ENCODE measurements at places on chromosomes 12 and 14.

GRCh38 chr12:88325076-88325815, 183.1 kb downstream of the TMTC3 start:
- H3K27ac ChIP-seq: peak overlapping the region; percentile 65
- H3K4me1 ChIP-seq: peaks cover 19% of the 10 kb centered on the region
- ATAC-seq: peak; percentile 73
- H3K4me3 ChIP-seq: no peak overlapping the region

GRCh38 chr14:99586761-99587459, 17.1 kb downstream of the CCDC85C start:
- no peaks in the 10 kb centered on the region for H3K27me3 ChIP-seq
- peaks cover 2% of the 10 kb centered on the region for H3K4me1 ChIP-seq
- H3K4me3 ChIP-seq: no peak overlapping the region
- H3K27ac ChIP-seq: peak overlapping the region; percentile 43

DNA sequence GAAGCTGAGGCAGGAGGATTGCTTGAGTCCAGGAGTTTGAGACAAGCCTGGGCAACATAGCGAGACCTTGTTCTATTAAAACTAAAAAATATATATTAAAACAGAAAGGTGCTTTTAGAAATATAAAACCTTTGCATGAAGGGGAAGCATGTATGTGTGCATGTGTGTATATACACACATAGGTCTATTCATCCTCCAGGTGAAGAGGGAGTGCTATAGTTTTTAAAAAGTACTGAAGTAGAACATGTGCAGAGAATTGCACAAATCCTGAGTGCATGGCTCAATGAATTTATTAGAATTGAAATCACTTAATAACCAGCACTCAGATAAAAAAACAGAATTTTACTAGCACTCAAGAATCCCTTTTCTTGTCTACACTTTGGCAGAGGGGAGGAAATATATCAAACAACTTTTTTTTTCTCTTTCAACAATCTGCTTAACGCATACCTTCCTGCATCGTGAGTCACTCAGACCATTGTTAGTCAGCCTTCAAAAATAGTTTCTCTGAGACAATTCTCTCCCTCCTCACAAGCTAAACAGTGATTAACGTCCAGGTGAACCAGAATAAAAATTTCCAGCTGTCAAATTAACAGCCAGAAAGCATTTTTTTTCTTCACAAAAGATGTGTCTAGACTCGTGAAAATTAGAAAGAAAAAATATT, 17.7 kb upstream of the NEDD1 start:
- H3K4me1 ChIP-seq: no peaks in the 10 kb centered on the region
- H3K4me3 ChIP-seq: no peak overlapping the region
- no peak for ATAC-seq
- H3K36me3 ChIP-seq: no peaks in the 10 kb centered on the region
- no peaks in the 10 kb centered on the region for H3K27me3 ChIP-seq

- H3K36me3 ChIP-seq: no peaks in the 10 kb centered on the region
- no peak overlapping the region for H3K4me3 ChIP-seq
- H3K4me1 ChIP-seq: peaks cover 64% of the 10 kb centered on the region
- peaks cover 39% of the 10 kb centered on the region for H3K27me3 ChIP-seq
Observed at GRCh38 chr14:20627346-20628027, 14.0 kb downstream of the OR6S1 start.

DNA sequence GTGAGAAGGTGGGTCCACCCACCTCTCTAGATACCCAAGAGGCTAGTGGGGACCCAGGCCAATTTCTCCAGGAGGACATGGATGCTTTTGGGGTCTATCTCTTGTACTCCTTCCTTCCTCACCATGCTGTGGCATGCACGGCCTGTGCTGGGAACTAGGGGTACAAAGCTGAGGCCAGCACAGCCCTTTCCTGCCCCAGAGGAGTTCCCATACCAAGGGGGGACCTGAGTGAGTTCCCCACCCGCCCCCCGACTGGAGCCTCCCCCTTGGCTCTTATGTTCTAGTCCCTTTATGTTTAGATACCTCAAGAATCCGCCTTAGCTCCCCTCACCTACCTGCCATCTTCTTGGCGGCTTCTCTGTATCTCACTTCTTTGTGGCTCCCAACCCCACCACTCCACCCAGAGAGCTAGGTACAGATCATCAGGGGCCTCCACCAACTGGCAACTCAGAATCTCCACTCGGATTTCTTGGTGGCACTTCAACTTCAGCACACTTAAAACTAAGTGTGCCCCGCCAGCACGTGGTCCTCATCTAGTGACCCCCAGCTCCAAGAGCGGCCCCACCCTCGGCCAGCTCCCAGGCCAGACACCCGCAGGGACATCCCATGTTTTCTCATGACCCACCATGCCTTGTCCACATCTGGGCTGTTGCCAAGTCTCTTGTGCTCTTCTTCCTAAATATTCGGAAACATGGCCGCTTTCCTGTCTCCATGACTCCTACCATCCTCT, 115.2 kb upstream of the RTL1 start:
- peaks cover 15% of the 10 kb centered on the region for H3K27me3 ChIP-seq
- H3K36me3 ChIP-seq: no peaks in the 10 kb centered on the region
- H3K4me1 ChIP-seq: no peaks in the 10 kb centered on the region
- ATAC-seq: no peak
- H3K4me3 ChIP-seq: no peak overlapping the region

GRCh38 chr12:117809509-117809908, 159.3 kb downstream of the KSR2 start:
- no peak overlapping the region for H3K4me3 ChIP-seq
- H3K4me1 ChIP-seq: no peaks in the 10 kb centered on the region
- no peak for ATAC-seq
- peaks cover 50% of the 10 kb centered on the region for H3K27me3 ChIP-seq
- H3K36me3 ChIP-seq: no peaks in the 10 kb centered on the region

DNA sequence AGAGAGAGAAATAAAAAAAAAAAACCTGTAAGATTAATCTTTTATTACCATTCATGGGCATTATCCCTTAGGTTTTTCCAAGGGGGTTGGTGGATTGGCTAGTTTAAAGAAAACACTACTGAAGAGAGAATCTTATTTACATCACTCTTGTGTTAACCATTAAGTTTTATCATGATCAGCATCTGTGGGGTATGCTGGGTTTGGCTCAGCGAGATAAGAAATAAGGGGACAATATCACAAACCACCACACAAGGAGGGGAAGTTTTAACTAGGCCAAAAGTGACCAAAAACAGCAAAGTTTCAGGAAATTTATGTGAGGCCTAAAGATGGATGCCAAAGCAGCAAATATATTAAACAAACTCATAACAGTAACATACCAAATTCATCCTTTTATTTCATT, 548.6 kb downstream of the SLC16A7 start:
- no peak overlapping the region for H3K27ac ChIP-seq
- H3K36me3 ChIP-seq: no peaks in the 10 kb centered on the region
- H3K27me3 ChIP-seq: no peaks in the 10 kb centered on the region
- H3K4me1 ChIP-seq: no peaks in the 10 kb centered on the region

GRCh38 chr12:52020539-52021336, 14.0 kb downstream of the TAMALIN start:
- peaks cover 22% of the 10 kb centered on the region for H3K4me1 ChIP-seq
- peak; percentile 17 for ATAC-seq
- no peak overlapping the region for H3K27ac ChIP-seq
- no peak overlapping the region for H3K4me3 ChIP-seq

GRCh38 chr12:98656289-98657101, 11.4 kb downstream of the APAF1 start:
- no peak overlapping the region for H3K4me3 ChIP-seq
- no peaks in the 10 kb centered on the region for H3K27me3 ChIP-seq
- H3K27ac ChIP-seq: no peak overlapping the region
- peaks cover 64% of the 10 kb centered on the region for H3K36me3 ChIP-seq
- no peaks in the 10 kb centered on the region for H3K4me1 ChIP-seq
- ATAC-seq: no peak

DNA sequence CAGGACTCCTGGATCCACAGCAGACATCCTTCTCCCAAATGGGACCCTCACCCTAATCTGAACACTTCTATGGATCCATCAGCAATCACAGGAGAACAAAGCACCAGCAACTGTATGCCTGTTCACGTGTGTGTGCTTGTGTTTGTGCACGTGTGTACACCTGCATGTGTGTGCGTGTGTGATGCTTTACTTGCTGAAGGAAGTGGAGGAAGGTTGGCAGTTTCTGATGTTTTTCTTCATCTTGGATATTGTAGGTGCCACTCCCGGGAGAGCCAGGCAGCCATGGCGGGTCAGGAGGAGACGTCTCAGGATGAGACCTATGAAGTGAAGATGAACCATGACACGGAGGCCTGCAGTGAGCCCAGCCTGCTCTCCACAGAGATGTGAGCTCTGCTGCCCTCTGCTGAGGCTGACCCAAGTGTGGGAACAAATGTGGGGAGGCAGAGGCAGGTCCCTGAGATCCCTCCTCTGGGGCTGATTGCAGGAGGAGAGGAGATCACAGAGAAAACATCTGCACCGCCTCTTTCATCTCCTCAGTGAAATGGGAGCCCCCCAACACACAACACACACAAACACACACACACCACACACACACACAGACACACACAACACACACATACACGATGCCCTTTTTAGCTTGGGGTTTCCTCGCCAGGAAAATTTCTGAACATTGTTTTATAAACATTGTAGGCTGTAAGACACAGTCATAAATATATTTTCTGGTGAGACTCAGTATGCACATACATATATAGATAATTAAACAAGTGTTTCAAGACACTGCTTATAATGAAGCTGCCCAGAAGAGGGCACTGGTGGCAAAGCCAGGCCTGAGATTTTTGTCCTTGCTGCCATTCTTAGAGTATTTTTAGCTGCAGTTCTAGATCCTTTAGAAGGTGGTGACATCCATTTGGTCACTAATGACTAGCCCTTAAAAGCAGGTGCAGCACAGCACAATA, 112.2 kb upstream of the FKBP4 start:
- no peaks in the 10 kb centered on the region for H3K27me3 ChIP-seq
- no peak overlapping the region for H3K27ac ChIP-seq
- no peak for ATAC-seq
- H3K4me3 ChIP-seq: no peak overlapping the region
- no peaks in the 10 kb centered on the region for H3K4me1 ChIP-seq

- H3K36me3 ChIP-seq: no peaks in the 10 kb centered on the region
- H3K4me3 ChIP-seq: no peak overlapping the region
- no peak for ATAC-seq
- H3K4me1 ChIP-seq: no peaks in the 10 kb centered on the region
Observed at GRCh38 chr14:85178864-85179263, 351.1 kb upstream of the FLRT2 start.

GRCh38 chr12:24462946-24463345, 486.0 kb downstream of the BCAT1 start:
- no peak for ATAC-seq
- no peaks in the 10 kb centered on the region for H3K27me3 ChIP-seq
- H3K4me3 ChIP-seq: no peak overlapping the region
- H3K4me1 ChIP-seq: no peaks in the 10 kb centered on the region
- H3K27ac ChIP-seq: no peak overlapping the region

DNA sequence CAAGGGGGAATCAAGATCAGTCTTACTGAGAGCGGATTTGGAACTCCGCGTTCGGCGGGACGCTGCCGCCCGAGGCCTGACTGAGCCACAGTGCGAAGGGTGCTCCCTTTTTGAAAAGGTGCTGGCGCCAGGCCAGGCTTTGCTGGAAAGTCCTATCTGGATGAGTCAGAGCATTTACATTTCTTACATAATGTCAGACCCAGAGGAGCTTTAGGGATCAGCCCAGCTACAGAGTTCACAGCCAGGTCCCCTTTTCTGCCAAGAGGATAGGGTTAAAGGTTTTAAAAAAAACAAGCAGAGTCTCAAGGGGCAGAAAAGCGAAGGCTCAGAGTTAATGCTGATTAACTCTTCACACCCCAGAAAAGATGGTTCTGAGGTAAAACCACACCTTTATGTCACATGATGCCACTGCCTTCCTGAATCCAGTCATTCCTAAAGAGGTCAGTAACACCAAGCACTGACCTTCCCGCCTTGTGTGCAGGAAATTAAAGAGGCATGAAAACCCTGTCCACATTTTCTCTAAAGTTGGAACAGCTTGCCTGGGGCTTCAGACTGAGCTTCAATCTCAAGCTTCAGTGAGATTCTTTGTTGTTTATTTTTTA, 11.7 kb upstream of the FBXL14 start:
- H3K4me1 ChIP-seq: no peaks in the 10 kb centered on the region
- H3K4me3 ChIP-seq: peak overlapping the region; percentile 51

DNA sequence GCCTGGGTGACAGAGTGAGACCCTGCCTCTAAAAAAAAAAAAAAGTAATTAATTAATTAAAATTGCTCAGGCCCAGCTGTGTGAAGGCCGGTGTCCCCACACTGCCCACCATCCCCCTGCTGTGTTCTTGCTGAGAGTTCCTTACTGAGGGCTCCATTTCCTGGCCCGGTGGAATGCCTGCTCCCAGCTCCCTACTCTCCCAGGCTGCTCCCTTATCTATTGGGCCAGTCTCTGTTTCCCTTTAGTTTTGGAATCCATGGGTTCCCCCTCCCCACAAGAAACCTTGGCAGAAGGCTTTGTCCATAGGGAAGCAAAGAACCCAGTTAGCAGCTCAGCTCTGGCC, 19.0 kb downstream of the MLXIP start:
- H3K4me1 ChIP-seq: peaks cover 10% of the 10 kb centered on the region
- peak overlapping the region; percentile 48 for H3K27ac ChIP-seq
- H3K27me3 ChIP-seq: no peaks in the 10 kb centered on the region
- no peak overlapping the region for H3K4me3 ChIP-seq

DNA sequence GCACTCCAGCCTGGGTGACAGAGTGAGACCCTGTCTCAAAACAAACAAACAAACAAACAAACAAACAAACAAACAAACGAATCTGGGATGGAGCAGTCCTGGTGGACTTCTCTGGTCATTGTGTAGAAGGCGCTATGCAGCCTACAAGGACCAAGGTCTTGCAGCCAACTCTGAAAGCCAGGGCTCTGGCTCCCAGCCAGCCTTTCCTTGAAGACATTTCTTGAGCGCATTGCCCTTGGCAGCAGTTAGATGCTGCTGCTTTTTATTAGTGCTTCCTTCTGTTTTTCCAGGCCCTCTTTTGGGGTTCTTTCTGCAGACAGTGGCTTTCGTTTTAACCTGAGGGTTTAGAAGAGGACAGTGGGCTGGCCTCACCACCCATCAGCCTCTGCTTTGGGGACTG, 20.2 kb downstream of the CCDC177 start:
- no peak for ATAC-seq
- no peak overlapping the region for H3K4me3 ChIP-seq
- H3K36me3 ChIP-seq: no peaks in the 10 kb centered on the region
- no peaks in the 10 kb centered on the region for H3K4me1 ChIP-seq
- peaks cover 31% of the 10 kb centered on the region for H3K27me3 ChIP-seq
- H3K27ac ChIP-seq: no peak overlapping the region

GRCh38 chr12:82870771-82871377, 184.2 kb downstream of the TMTC2 start:
- no peak for ATAC-seq
- no peak overlapping the region for H3K4me3 ChIP-seq
- H3K27ac ChIP-seq: no peak overlapping the region

DNA sequence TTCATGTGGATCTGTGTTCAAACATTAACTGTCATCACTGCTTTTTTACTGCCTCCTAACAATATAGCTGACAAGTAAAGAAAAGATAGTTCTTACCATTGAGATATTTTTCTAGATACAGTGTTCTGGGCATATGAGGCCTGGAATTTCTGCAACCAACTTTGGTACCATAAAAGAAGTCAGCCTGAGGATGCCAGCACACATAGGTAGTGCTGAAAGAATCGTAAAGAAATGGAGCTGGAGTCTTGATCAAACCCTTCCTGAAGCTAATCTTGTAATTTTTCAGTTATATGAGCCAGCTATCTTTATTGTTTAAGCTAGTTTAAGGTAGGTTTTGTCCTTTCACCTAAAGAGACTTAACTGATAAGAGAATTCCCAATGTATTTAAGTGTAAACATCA, 11.3 kb downstream of the ERG28 start:
- no peaks in the 10 kb centered on the region for H3K36me3 ChIP-seq
- H3K27me3 ChIP-seq: no peaks in the 10 kb centered on the region
- no peak for ATAC-seq
- peak overlapping the region; percentile 63 for H3K27ac ChIP-seq
- H3K4me1 ChIP-seq: no peaks in the 10 kb centered on the region

- H3K36me3 ChIP-seq: peaks cover 9% of the 10 kb centered on the region
- no peak overlapping the region for H3K4me3 ChIP-seq
- ATAC-seq: no peak
- H3K4me1 ChIP-seq: peaks cover 99% of the 10 kb centered on the region
- H3K27me3 ChIP-seq: no peaks in the 10 kb centered on the region
- peak overlapping the region; percentile 85 for H3K27ac ChIP-seq
Observed at GRCh38 chr14:59343585-59343984, 121.6 kb downstream of the GPR135 start.

Measured in gastroesophageal sphincter (tissue), 4 donors.